A549 treated with Mapracorat at 1 μM for 4 hours (cell line): ENCODE measurements at places on chromosomes 7 and 10. TPM values are rescaled to one million over a fixed set of nuclear protein-coding genes. Genes with fewer than 3 reads are reported as not detected.

The IL2RA gene
- total RNA-seq: not detected in 5 replicates

The CXCL12 gene
- 0.07 to 0.66 TPM (median 0.23 TPM) in 5 replicates for total RNA-seq

The TET1 gene
- 0.41 to 0.65 TPM (median 0.56 TPM) in 5 replicates for total RNA-seq

The TOMM7 gene
- total RNA-seq: 415 to 980 TPM (median 459 TPM) in 5 replicates

The SPDYE16 gene
- total RNA-seq: not detected in 5 replicates

The LRRTM3 gene
- total RNA-seq: not detected in 5 replicates

The MINDY4 gene
- 2.5 to 2.8 TPM (median 2.7 TPM) in 5 replicates for total RNA-seq

The ITIH2 gene
- 0.23 to 0.31 TPM (median 0.28 TPM) in 5 replicates for total RNA-seq

The HOXA10 gene
- total RNA-seq: 6.8 to 7.8 TPM (median 7.7 TPM) in 5 replicates

The ADAM22 gene
- total RNA-seq: 0.11 to 0.61 TPM (median 0.34 TPM) in 5 replicates

The GLI3 gene
- total RNA-seq: 0.06 to 0.24 TPM (median 0.17 TPM) in 5 replicates

The VPS37D gene
- 3.3 to 6.4 TPM (median 5.5 TPM) in 5 replicates for total RNA-seq

The WAC gene
- 56.7 to 73.6 TPM (median 70.3 TPM) in 5 replicates for total RNA-seq

The ITGB8 gene
- 0.60 to 1.8 TPM (median 1.3 TPM) in 5 replicates for total RNA-seq

The H2BK1 gene
- total RNA-seq: not detected in 5 replicates

The TRIM50 gene
- total RNA-seq: not detected in 5 replicates

The CTAGE4 gene
- total RNA-seq: 0.05 TPM in 1 of 5 replicates, not detected in the others

The ADCK2 gene
- total RNA-seq: 16.4 to 21.4 TPM (median 20.3 TPM) in 5 replicates

The MKI67 gene
- 57.5 to 70.6 TPM (median 64.6 TPM) in 5 replicates for total RNA-seq

The REEP3 gene
- total RNA-seq: 15.9 to 21.1 TPM (median 19.6 TPM) in 5 replicates

The ZNF853 gene
- total RNA-seq: 2.0 to 3.2 TPM (median 2.5 TPM) in 5 replicates

The ELN gene
- total RNA-seq: 0.05 to 0.10 TPM (median 0.06 TPM) in 3 of 5 replicates, not detected in the others

The PILRA gene
- 4.1 to 6.3 TPM (median 4.4 TPM) in 5 replicates for total RNA-seq

The LOXL4 gene
- 1.2 to 1.7 TPM (median 1.6 TPM) in 5 replicates for total RNA-seq

The PTF1A gene
- not detected in 5 replicates for total RNA-seq

The ASZ1 gene
- total RNA-seq: not detected in 5 replicates

The HTR5A gene
- not detected in 5 replicates for total RNA-seq

The PTPRE gene
- 3.3 to 5.9 TPM (median 5.2 TPM) in 5 replicates for total RNA-seq

The MLXIPL gene
- 0.61 to 1.6 TPM (median 0.95 TPM) in 5 replicates for total RNA-seq

The FAM221A gene
- total RNA-seq: 0.20 to 0.71 TPM (median 0.46 TPM) in 5 replicates

The SMKR1 gene
- total RNA-seq: 9.5 to 13.1 TPM (median 11.3 TPM) in 5 replicates

The GRB10 gene
- total RNA-seq: 52.7 to 65.3 TPM (median 64.7 TPM) in 5 replicates

The AKR1D1 gene
- total RNA-seq: not detected in 5 replicates

The RAMP3 gene
- not detected in 5 replicates for total RNA-seq

The LIPF gene
- total RNA-seq: not detected in 5 replicates

The HSPA12A gene
- 8.8 to 10.5 TPM (median 9.7 TPM) in 5 replicates for total RNA-seq

The POMZP3 gene
- 22.1 to 25.7 TPM (median 24.2 TPM) in 5 replicates for total RNA-seq

The C10orf62 gene
- total RNA-seq: not detected in 5 replicates

The ZEB1 gene
- 6.2 to 9.5 TPM (median 8.1 TPM) in 5 replicates for total RNA-seq

The IFIT1B gene
- not detected in 5 replicates for total RNA-seq

The LRGUK gene
- total RNA-seq: 0.18 to 0.37 TPM (median 0.26 TPM) in 5 replicates

The PRSS37 gene
- not detected in 5 replicates for total RNA-seq

The WEE2 gene
- total RNA-seq: not detected in 5 replicates

The STK17A gene
- 24.6 to 28.3 TPM (median 26.8 TPM) in 5 replicates for total RNA-seq

The CNTNAP2 gene
- 0.03 to 0.04 TPM in 2 of 5 replicates, not detected in the others for total RNA-seq

The KAT6B gene
- total RNA-seq: 4.8 to 5.9 TPM (median 5.2 TPM) in 5 replicates

The NOS3 gene
- total RNA-seq: 0.13 to 0.37 TPM (median 0.34 TPM) in 5 replicates

The LRRC18 gene
- total RNA-seq: not detected in 5 replicates

The SYPL1 gene
- total RNA-seq: 80.4 to 90.4 TPM (median 83.9 TPM) in 5 replicates

The MSMB gene
- 0.63 TPM in 1 of 5 replicates, not detected in the others for total RNA-seq
